ENCODE measurements at places on chromosomes 6 and 20. TPM values are rescaled to one million over a fixed set of nuclear protein-coding genes. Genes with fewer than 3 reads are reported as not detected.

- DNase-seq = no peak
Observed at GRCh38 chr6:3764516-3765335, 13.2 kb upstream of the PXDC1 start.

Gene HLA-DQA1
- 0.21 TPM for total RNA-seq

DNA sequence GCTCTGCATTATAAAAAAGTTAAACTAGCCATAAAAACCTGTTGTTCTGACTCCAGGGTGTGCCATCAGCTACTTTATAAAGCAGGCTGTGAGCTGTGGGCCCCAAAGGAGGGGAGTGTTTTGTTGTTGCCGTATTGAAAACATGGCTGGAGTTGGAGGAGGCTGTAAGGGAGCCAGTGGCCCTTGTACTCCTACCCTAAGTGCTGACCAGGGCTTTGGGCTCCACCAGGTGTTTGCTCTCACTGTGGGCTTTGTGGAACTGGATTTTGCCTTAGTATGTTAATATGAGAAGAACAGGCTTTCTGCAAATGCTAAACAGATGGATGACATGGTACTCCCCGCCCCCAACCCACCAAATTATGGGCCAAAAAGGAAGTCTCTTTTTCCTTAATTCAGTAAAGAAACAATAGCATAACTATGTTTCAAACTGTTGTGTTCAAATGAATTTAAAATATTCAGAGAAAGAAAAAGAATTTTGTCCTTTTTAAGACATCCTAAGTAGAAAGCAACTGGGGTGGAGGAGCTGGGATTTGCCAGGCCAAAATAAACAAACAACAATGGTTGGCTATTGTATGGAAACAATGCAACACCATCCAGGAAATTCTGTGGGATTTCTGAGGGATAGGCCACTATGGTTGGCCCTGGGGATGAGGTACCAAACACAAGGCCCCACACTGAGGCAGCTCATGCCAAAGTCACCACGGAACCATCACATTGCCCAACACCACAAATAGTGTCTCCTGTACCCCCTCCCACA lies 63.3 kb downstream of the PLCG1 start:
- DNase-seq = no peak

Gene DZANK1
- total RNA-seq = 1.4 TPM

GRCh38 chr6:150575836-150576235 lies 23.8 kb upstream of the PLEKHG1 start:
- DNase-seq = no peak

Gene POPDC3
- 0.58 TPM for total RNA-seq

DNA sequence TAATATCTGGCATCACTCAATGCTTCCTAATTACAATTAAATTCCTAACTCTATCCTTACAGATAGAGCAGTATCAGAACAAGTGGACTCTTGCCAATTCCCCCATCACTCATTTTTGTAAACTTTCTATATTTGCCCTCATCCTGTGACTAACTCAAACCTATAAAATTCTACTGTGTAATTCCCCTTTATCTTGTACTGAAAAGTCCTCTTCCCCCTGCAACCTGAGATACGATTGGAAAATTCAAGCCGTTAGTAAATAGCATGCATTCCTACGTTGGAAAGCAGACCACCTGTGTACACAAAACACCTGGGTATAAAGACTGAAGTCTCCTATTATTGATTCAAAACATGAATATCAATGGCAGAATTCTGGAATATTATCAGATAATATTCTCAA lies 70.4 kb upstream of the KCNQ5 start:
- no peak for DNase-seq

Gene TCP11
- total RNA-seq = not detected

Data from kidney epithelial cell (primary cell).